CD4-positive, alpha-beta T cell treated with Interleukin-6 for 4 hours (primary cell): ENCODE measurements at places on chromosomes 11 and 22.

DNA sequence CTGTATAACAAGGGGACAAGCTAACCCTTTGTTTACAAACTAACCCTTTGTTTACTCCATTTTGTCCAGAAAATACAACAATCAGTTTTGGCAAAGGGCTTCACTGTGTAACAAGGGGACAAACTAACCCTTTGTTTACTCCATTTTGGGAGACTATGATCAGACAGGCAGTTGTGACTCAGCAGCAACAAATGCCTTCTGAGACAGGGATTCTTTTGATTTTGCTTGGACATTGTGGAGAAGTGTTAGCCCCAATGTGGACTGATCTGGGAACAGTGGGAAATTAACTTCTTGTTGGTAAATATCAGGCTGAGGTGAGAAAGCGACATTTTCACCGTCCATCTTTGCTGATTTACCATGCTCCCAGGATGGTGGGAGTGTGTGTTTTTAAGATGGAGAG, 983 bp downstream of the EHF start:
- no peak for DNase-seq

- no peak for DNase-seq
Measured at GRCh38 chr11:79400717-79401330, 40.0 kb downstream of the TENM4 start.

- DNase-seq, result no peak
Measured at GRCh38 chr11:5928271-5928670, 13.8 kb upstream of the OR56A3 start.

GRCh38 chr11:71971680-71972079, 27.0 kb upstream of the IL18BP start:
- DNase-seq, result no peak

DNA sequence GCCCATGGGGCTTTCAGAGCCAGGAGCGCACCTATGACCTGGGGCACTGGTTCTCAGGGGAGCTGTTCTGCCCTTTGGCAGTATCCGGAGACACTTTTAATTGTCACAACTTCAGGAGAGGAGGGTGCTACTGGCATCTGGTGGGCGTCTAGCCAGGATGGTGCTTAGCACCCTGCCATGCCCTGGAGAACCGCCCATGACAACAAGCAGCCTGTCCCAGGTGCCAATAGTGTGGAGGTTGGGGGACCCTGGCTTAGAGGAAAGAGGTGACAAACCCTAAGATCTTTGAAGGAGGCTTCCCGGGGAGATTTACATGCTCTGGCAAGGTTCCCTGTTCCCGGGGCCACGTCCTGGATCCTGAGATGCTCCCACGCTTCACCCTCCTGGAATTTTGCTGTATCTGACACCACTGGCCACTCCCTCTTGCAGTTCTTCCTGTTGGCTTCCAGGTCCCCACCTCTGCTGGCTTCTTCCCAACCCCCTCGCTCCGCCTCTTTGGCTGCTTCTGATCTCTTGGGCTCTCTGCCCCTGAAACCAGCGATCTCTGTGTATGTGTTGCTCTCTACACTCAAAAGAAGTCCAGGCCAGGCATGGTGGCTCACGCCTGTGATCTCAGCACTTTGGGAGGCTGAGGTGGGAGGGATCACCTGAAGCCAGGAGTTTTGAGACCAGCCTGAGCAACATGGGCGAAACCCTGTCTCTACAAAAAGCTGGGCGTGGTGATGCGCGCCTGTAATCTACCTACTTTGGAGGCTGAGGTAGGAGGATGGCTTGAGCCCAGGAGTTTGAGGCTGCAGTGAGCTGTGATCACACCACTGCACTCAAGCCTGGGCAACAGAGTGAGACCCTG, 31.1 kb downstream of the FADS3 start:
- no peak for DNase-seq
